CD4-positive, alpha-beta T cell treated with Interferon gamma for 1 hour (primary cell): ENCODE measurements at places on chromosomes 11 and 22.
A peak's percentile ranks its signal among the peaks of the same experiment; 100 is the strongest.

GRCh38 chr11:16818284-16818683 lies 79.8 kb downstream of the C11orf58 start:
- DNase-seq = no peak

DNA sequence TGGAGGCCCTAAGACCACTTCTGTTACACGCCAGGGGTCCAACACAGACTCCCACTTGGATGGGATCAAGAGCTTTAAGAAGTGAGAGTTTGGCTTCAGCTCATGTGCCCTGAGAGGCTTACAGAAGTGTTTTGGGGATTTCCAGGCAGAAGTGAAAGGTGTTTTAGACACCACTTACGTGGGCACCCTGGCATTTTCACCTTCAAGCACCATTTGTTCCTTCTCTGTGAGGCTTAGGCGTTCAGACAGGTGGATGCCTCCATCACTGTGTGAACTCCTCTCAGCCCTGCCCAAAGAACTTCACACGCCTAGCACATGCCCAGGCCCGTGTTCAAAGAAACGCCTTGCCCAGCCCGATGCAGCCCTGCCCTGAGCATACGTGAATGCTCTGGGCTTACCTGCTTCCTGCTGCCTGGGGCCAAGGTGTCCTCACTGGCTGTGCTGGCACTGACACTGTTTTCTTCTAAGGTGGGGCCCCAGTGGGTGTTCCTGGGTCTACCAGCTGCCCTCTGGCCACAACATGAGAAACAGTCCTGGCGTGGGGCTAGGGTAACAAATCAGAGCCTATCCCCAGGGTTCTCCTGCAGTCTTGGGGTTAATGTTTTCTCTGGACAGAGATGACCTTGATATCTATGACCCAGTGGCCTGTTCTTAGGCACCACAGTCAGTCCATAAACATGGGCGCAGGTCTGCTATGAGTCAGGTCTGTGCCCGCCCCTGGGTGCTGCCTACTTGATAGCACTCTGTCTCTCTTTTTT lies 34.0 kb downstream of the AMPD3 start:
- DNase-seq = peak; percentile 68

DNA sequence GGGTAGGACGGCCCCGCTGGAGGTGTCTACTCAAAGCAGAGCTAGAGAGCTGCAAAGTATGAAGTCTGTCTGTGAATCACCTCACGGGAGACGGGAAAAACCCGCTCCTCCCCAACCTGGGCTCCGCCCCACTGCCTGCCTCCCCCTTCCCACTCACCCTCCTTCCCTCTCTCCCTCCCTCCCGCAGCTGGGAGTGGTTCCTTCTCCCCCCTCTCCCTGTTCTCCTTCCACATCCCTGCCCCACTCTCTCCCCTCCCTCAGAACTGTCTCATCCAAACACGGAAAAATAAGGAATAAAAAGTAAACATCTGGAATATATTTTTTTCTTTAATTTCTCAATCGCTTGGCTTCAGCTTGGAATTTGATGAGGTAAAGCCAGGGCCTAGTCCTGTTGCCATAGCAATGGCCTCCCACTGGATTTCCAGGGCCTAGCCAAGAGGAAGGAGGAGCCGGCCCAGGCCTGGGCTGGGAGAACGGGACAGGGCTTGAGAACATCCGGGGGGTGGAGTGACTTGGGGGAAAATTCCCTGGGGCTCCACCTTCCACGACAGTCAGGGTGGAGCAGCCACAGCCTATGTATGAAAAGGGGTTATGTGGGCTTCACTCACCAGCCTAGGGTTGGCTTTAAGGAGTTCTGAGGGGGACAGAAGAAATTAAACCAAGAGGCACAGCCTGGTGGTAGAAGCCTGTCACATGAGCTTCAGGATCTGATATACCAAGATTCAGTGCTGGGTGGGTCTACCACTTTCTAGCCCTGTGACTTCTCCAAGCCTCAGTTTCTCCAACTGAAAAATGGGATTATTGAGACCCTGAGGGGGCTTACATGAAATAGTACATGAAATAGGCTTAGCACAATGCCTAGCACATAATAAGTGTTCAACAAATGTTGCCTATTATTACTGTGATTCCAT lies 2.2 kb downstream of the TNKS1BP1 start:
- DNase-seq = no peak

DNA sequence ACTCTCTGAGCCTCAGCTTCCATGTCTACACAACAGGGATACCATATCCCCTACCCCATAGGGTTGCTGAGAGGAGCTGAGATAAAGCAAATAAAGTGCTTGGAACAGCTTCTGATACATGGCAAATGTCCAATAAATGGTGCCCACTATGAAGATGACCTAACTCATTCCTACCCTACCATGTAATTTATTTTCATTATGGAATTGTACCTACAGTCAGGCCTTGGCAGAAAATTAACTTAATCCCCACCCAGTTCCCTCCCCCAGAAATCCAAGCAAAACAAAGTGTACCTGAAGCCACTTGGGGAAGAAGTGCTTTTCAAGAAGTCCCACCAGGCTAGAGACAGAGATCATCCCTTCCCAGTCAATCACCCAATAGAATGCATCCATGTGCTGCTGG lies 10.8 kb downstream of the SRRD start:
- DNase-seq = no peak

DNA sequence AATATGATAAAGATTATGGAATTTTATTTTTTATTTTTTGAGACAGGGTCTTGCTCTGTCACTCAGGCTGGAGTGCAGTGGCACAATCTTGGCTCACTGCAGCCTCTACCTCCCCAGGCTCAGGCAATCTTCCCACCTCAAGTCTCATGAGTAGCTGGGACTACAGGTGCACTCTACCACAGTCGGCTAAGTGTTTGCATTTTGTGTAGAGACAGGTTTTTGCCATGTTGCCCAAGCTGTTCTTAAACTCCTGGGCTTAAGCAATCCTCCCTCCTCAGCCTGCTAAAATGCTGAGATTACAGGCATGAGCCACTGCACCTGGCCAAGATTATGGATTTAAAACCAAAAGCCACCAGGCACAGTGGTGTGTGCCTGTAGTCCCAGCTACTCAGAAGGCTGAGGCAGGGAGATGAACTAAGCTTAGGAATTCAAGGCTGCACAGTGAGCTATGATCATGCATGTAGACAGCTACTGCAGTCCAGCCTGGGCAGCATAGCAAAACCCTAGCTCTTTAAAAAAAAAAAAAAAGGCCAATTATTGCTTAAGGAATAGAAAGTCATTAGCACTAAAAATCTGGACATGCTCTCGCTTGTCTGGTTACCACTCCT lies 20.2 kb upstream of the CCND1 start:
- DNase-seq = no peak

DNA sequence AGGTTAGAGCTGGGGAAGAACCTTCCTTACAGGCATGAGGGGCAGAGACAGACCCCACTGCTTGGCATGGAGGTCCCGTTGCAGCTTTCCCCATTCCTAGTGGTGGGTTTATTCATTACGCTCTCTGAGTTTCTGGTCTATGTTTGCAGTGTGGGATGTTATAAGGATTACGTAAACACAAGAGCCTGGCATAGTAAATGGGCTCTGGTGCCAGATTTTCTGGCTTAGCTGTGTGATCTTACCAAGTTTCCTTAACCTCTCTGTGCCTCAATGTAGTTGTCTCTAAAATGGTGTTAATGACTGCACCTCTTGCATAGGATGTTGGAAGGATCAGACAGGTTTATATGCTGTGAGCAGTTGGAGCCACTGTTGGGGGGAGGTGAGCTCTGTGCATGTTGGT lies 15.1 kb downstream of the DTX4 start:
- no peak for DNase-seq

DNA sequence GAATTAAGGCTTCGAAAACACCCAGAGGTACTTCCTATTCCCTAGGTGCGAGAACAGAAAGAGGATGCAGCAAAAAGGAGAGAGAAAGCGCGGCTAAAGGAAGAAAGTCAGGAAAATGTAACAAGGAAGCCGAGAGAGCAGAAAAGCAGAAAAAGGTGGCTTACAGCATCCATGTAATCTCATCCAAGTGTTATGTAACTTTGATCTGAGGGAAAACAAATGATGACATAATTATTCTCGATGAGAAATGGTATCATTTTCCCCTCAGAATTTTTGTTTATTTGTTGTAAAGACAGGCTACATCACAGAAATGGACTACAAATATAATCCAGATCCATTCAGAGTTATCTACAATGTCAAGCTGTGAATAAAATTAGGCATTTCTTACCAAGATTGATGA lies 69.1 kb upstream of the APOA1 start:
- no peak for DNase-seq

DNA sequence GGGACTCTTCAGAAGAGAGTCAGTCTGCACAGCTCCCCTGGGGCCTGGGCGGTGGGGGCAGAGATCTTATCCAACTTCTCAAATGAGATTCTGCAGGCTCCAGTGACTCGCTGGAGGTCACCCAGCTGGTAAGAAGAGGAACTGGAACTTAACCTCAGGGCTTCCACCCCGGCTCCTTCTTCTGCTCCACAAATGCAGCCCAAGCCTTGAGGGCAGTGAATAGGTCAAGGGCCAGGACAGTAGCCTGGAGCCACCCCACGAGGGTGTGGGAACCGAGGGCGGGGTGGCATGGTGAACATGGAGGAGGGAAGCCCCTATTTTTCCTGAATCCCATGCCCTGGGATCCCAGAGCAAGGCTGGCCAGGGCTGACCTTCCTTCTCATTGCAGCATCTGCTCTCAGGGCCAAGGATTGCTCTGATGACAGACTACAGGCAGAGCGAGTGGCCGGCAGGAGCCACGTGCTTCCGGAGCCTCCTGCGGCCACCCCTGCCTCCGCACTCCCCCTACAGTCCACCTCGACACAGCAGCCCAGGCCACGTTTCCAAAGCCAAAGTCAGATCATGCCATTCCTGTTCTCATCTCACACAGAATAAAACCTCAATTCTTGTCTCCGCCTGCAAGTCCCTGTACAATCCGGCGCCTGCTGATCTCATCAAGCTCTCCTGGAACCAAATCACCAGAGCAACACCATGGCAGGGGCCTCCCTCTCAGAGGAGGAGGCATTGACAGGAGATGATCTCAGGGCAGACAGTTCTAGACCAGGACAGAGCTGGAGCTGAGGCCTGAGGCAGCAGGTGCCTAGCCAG lies 21.1 kb upstream of the UPK3A start:
- DNase-seq = peak; percentile 69

DNA sequence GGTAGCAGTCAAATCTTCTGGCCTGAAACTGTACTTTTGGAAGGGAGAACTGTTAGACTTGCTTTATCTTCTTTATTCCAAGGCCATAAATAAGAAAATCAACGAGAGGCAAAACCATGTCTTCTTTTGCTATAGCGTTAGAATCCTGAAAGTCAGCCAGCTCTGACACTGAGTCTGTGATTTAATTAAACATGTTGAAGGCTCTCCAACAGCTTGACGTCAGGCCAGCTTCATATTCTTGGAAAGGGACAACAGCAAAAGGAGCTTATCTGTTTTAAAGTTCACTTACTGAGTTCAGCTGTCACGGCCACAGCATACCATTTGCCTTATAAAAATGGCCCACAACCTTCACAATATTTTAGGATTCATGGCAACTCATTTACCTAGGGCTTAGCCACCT lies 131.0 kb upstream of the LDLRAD3 start:
- no peak for DNase-seq

DNA sequence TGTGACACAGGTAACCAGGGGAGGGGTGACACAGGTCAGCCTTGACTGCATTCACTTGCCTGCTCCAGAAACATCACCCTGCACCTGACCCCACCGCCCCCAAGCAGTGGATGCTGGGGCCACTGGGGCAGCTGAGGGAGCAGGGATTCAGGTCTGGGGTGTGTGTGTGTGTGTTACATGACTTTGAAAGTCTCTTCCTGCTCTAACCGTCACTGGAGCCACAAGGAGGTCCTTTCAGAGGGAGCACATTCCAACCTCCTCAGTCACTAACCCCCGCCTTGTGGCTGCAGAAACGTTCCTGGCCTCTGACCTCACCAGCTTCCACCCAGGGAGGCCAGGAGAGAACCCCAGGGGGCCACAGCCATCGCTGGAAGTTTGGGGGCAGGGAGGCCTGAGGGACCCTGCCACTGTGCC lies 2.9 kb upstream of the FOSL1 start:
- no peak for DNase-seq

DNA sequence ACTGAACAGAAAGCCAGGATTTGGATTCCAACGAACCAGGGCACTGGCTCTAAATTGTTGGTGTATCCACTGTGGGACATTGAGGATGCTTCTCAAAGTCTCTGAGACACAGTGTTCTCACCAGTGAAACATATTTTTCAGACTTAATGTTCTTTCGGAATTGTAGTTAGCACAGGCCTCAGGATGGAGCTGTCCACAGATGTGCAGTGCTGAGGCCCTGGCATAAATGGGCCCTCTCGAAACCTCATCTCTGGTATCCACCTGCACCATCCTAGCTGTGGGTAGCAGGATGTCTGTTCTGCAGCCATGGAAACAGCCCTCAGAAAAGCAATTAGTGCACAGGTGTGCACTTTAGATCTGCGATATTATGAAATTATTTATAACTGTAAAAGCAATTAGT lies 656.8 kb downstream of the TBC1D22A start:
- no peak for DNase-seq

- DNase-seq = no peak
These were observed 12.7 kb downstream of the GTPBP1 start for GRCh38 chr22:38718414-38718813.

DNA sequence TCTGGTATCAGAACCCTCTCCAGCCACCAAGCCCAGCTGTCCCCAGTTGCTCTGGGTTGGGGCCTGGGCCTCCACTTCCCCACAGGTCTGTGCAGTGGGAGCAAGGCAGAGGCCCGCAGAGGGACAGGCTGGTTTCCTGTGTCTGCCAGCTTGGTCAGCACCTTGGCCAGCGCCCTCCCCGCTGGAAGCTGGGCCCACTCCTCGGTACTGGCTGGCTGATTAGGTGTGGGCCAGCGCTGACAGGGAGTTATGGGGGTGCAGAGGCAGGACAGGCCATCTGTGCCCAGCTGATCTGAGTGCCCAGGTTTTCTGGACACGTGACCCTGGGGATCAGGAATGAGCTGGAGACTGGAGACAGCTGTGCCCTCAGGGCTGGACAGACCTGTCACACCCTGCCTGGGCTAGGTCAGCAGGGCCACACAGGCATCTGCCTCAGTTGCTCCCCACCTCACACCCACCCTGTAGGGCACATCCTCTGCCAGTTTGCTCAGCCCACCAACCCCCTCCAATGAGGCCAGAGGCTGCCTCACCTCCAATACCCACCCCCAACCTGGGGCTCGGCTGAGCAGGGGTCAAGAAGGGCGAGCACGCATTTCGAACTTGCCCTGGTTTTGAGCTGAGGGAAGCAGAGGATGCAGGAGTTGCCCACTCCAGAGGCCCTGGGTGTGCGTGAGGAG lies 175.3 kb downstream of the IGLL1 start:
- no peak for DNase-seq

DNA sequence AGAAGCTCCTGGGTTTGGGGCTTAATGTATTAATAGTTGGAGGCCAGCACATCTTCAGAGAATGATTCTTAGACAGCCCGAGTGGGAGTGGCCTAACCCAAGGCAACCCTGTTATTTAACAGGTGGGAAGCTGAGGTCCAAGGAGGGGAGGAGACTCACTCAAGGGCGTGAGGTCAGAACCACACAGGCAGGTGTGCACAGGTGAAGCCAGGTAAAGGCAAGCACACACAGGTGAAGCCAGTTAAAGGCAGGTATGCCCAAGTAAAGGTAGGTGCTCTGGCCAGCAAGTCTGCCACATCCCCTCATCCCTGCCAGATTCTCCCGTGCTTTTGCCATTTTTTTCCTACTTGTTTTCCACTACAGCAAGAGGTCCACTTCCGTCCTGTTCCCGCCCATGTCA lies 2.9 kb upstream of the SHANK2 start:
- no peak for DNase-seq

- no peak for DNase-seq
These were observed 4.0 kb upstream of the SLC3A2 start for GRCh38 chr11:62876712-62877111.
